ENCODE measurements at places on chromosomes 12 and 14.

DNA sequence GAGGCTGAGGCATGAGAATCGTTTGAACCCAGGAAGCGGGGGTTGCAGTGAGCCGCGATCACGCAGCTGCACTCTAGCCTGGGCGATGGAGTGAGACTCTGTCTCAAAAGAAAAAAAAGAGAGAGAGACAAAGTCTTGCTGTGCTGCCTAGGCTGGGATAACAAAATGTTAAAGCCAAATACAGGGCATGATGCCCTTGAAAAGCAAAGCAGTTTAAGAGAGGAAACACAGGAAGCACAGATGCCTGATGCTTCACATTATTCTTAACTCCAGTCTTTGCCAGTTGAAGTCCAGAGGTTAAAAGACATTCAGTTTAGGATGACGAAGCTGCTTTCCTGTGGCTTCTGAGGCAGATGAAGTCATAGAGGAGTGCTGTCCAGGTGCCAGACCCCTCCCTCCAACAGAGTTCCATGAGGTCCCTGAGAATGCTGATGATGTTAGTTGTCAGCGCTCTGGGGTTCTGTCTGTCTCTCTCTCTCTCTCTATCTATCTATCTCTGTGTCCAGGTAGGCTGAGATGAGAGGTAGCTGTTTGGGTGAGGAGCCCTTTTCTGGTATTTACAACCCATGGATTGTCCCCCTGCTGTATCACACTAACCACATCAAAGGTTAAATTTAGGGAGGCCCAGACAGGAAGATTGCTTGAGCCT is 4.9 kb upstream of the MRPL52 start:
- DNase-seq, result no peak

- no peak for DNase-seq
Observed at GRCh38 chr12:19694627-19695026, 255.3 kb downstream of the AEBP2 start.

DNA sequence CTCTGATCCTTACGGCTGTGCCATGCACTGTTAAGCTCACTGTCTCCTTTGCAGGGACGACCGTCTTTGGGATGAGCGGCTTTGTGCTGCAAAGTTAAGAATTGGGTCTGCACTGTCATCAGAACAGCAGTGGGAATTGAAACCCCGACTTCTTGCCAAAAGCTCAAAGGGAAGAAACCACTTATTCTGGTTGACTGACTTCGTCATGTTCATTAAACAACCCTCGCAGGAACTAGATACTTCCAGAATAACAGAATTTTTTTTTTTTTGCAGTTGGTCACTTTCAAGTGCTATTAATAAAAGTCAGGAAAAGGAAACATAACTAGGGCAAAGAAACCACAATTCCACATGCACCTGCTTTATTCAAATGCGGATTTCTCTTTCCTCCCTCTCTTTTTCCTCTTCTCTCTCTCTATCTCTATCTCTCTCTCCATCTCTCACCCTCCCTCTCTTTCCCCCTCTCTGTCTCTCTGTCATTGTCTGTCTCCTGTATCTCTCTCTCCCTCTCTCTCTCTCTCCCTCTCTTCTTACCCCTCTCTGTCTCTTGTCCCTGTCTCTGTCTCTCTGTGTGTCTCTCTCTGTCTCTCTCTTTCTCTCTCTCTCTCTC is 12.3 kb upstream of the GLT1D1 start:
- DNase-seq, result no peak

DNA sequence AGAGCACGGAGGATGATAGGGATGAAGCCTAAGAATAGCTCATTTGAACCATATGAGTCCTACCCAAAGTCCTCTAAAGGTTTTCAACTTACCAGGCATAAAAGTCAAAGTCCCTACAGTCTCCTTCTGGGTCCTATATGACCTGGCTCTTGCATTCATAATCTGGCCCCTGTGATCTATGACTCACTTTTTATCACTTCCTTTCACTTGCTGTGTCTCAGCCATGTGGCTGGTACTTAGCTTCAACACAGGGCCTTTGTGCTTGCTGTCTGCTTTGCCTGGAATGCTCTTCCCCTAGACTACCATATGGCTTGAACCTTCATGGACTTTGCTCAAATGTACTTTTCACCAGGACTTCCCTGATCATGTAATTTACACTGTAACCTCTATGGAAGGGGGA is 137.6 kb upstream of the TMTC1 start:
- no peak for DNase-seq

DNA sequence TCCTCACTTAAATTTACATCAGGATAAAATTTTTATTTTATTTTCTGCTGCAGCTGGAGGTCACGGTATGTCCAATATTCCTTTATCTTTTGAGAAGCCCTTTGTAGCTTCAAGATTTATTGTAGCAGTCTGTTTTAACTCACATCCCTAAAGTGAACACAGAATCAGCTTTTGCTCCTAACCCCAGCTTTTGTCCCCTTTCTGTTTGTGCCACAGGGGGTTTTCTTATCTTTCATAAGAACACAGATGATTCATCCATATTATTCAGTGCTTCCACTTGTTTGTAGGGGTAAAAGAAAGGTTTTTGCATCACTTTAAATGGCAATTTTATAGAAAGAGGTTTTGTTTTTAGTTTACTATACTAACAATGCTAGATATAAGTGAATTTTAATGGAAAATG is 21.8 kb upstream of the PIK3C2G start:
- no peak for DNase-seq

- no peak for DNase-seq
Observed at GRCh38 chr12:52645120-52645761, 6.8 kb downstream of the KRT2 start.

DNA sequence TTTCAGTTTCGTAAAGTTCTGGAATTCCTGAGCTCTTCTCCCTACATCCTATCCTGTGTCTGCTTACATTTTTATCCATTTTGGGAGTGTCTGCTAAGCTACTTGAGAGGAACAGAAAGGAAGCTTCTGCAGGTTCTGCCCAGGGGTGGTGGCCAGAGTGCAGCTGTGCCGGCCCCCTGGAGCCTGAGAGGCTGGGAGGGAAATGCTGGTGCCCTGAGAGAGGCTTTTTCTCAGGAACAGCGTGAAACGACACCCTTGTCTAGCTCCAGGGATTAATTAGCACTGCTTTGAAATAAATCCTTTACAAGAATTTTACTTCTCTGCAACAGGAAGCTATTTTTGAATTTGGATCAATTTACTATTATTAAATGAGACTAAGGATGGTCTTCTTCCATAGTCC is 165.4 kb downstream of the SLC15A5 start:
- DNase-seq, result no peak

- peak; percentile 8 for DNase-seq
Observed at GRCh38 chr14:105046891-105047282, 18.3 kb downstream of the GPR132 start.

DNA sequence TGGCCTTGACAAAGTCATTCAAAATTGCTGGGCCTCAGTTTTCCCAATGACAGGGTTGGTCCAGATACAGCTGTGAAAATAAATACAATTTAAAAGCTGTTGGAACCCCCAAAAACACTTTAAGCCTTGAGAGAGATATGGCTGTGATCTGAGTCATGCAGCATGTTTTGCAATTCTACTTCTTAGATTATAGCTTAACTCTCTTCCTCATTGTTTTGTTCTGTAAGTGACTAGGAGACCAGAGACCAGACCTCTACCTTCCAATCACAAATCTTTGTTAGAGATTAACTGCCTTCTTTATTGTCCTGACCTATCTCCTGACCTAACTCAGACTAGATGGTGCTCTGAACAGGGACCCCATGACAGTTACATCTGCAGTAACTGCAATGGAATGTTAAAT is 198.1 kb downstream of the STXBP6 start:
- no peak for DNase-seq

DNA sequence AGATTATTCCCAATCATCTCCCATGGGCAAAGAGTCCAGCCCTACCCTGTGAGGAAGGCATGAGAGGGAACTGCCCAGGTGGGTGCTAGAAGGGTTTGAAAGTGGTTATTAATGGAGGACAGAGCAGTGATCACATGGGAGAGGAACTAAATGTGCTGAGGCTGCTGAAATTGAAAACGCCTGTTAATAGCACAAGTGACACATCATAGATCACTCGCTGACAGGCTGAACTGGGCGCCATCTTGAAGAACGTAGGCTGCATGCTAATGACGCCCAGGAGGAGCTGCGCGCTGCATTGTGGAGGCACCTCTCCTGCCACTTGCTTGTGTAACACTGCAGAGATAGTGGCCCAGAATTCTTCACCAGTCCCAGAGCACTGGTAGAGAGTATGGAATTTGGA is 182.9 kb downstream of the KCNA5 start:
- DNase-seq, result no peak

- DNase-seq, result no peak
Observed at GRCh38 chr12:101299931-101300330, 20.0 kb downstream of the UTP20 start.

GRCh38 chr12:10235761-10236631 is 23.3 kb downstream of the GABARAPL1 start:
- DNase-seq, result no peak

DNA sequence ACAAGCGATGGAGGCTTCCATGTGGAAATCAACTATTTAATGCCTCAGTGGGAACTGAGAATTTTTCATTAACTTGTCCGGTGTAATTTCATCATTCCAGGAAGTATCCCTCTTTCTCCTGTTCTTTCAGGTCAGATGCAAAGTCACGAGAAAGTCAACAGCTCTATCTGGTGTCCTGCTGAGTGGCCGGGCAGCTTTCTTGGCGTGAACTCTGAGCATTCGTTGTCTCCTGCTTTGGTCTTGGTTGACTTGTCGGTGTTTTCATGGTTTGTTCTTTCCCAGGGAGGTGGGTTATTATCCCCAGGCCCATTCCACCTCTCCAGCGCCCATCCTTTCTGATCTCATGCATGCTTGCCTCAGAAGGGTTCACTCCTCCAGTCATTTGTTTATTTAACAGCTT is 149.1 kb downstream of the GLT1D1 start:
- DNase-seq, result no peak

GRCh38 chr12:124311292-124312109 is 16.6 kb downstream of the RFLNA start:
- DNase-seq, result no peak

DNA sequence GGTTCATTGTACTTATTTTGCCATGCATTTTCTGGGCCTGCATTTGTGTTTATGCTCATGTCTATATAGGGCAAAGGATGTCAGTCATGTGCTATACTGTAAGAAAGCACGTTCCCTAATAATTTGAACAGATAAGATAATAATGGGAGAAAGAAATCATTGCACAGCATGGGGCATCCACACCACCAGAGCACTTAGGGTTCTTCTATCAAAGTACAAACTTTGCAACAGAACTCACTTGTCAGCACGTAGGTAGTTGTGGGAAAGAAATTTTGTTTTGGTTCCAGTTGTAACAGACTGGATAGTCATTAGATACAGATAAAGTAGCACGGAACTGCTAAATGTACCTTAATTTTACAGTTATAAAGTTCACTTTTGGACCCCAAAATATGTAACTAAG is 10.1 kb downstream of the PPP1CC start:
- no peak for DNase-seq

GRCh38 chr14:92841930-92842329 is 47.8 kb downstream of the GOLGA5 start:
- DNase-seq, result no peak

DNA sequence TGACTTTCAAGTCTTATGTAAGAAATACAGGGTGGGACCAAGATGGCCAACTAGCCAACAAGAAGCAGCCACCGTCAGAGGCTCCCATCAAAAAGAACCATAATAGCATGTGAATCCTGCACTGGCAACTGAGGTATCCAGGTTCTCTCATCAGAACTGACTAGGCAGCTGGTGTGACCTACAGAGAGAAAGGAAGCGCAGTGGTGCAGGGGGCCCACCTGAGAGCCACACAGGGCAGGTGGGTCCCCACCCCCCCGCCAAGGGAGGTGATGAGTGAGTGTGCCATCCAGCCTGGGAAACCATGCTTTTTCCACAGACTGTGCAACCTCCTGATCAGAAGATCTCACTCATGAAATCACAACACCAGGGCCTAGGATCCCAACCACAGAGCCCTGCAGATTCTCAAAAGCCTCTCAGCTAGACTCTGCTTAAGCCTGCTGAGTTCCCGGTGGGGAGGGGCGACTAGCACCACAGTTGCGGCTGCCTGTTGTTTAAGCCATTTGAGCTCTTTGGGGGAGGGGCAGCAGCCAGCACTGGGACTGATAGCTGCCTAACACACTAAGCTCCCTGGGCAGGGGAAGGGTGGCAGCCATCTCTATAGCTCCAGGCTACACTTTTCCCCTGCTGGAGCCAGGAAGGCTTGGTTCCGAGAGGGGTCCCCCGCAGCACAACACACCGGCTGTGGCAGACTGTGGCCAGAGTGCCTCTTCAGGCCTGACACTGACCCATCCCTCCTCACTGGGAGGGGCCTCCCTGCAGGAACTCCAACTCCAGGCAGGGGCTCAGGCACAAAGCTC is 75.3 kb downstream of the GARIN6 start:
- no peak for DNase-seq

DNA sequence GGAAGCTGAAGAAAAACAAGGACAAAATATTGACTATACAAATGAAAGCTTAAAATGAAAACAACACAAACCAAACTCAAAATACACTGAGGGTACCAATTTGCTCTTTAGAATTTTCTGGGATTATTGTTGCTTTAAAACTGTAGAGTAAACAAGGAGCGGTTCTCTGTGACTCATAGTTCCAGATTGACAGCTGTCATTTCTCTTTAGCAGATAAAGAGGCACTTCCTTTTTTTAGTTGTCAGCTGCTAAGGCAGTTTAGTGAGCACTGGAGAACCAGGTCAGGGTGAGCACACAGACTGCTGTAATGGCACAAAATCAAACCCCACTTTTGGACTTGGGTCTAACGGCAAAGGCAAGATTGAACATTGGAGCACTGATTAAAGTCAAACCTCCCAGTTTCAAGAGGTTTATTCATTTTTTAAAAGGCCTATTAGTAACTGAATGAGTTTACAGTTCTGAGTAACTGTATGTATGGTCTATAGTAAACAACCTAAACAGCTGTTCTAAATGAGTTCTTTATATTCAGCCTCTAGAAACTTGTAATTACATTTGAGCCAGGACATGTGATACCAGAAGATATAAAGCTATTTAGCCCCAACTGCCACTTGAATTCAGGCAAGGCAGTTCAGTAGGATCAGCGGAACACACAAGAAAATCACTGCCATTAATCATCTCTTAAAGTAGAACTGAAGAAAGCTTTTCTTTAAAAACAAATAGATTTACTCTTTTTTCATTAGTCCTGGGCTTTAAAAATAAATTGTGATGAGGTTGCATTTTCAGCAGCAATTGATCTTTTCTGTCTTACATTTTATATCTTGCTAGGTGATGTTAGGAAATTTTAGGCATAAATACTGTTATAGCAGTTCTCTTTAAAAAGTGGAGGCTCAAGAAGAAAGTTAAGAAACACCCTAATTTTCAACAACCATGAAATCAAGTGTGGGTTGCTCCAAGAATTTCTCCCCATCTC is 71.7 kb upstream of the PRICKLE1 start:
- DNase-seq, result no peak

DNA sequence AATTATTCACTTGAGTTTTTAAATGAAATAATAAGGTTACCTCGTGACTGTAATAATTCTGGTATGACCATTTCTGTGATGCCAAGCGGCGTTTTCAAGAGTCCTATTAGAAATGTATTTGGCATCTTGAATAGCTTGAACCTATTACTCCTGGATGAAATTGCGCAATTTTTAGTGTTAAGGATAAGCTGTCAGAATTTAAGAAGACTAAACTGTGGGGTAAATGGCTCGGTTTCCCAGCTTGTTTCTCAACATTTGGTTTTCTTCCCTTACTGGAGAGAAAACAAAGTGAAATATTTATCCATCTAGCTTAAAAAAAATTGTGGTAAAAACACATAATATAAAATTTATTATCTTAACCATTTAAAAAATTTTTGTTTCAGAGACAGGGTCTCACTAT is 26.8 kb downstream of the PCNX1 start:
- DNase-seq, result no peak
